Effector memory CD8-positive, alpha-beta T cell (primary cell): ENCODE measurements at places on chromosomes 7 and 10.

DNA sequence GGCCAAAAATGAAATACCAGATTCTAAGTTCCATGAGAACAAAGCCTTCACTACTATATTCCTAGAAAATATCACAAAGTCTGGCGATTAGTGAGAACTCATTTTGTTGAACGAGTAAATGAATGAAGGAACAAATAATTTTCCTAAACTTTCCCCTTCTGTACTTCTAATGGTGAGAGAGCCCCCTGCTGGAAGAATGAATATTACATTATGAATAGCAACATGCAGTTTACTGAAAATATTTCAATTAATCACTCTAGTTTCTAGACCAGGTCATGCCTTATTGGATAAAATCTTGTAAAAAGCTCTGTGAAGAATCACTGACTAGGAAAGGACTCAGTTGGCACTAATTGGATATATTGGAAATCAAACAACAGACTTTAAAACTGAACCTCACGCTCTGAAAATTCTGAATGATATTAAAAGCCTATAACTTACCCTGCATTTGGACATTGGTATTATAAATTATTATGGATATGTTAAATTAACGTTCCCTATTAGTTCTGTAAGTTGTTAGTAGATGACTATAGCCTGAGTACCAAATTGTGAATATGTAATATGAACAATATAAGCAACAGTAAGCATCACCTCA, 32.4 kb upstream of the MTPN start:
- peak; percentile 13 for DNase-seq

DNA sequence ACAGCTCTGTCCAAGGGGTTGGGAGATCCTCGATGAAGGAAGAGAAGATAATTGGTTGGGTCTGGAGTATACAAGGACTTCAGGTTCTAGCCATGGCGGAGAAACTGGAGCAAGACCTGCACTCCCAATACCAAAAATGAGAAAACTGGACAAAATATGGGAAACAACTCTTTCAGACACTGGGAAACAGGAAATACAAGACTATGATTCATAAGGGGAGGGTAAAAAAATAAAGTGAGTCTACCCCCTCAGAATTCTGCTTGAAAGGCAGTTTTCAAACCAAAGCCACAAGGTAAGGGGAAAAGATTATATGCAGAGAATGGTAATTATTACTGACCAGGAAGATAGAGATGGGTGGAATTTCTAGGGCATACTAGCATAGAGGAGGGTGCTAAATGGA, 10.2 kb upstream of the SEC61G start:
- no peak for DNase-seq

DNA sequence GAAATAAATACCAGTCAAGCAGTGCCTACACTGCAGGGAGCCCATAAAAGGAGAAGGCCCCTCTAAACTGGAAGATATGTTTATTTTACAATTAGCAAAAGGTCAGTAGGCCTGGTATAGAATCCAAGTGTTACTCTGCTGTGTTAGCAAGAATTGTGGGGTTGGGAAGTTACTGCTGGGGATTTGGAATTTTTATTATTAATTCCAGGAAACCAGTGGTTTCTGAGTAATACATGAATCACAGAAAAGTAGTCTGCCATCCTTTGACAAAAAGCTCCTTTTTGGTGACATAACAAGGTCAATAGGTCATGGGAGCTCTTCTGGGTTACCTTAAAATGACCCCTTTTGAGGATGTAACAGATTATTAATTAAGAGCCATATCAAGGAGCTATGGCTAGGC, 67.4 kb downstream of the ZNF92 start:
- no peak for DNase-seq

GRCh38 chr7:86747698-86748097, 104.0 kb downstream of the GRM3 start:
- DNase-seq, result no peak

DNA sequence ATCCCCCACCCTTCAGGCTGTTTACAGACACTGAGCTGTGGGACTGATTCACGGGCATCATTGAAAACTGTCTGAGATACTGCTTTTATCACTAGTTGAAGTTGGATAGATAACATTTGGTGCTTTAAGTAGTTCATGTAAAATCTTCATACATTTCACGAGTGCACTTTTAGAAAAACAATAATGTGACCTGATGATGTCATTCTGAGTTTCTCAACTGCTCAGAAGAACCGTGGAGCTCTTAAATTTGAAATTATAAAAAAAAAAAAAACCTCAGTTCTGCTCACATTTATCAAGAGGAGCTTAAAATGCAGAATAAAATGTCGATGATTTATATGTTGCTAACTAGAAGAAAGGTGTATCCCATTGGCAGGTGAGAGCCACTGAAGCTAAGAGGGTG, 81.5 kb downstream of the GALNT11 start:
- no peak for DNase-seq

DNA sequence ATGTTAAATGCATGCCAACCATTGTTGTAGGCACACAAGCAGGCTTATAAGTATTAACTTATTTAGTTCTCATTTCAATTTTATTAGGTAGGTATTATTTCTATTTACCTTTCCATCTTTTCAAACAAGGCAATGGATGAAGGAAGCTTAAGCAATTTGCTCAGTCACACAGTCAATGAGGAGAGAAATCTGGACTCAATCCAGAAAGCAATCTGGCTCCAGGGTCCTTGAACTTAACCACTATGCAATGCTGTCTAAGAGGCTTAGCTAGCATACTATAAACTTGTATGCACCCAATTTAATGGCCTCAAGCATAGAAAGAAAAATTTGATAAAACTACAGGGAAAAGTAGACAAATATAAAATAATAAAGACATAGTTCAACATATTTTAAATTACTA, 88.6 kb downstream of the VWDE start:
- DNase-seq, result no peak

DNA sequence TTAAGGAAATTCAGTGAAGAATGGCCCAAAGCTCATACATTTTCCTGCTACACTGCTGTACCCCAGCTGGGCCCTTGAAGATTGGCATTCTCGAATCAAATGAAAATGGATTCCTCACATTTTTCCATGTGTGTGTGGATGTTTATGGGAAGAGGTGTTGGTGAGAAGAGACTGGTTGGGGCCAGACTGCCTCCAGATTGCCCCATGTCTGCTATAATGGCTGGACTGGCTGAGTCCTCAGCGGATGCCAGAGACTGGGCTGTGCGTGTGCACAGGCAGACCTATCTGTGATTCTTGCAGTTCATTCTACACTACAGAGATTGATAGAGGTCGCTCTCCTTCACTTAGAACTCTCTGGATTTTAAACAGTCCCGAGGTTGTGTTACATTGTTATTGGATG, 183.6 kb upstream of the GDF10 start:
- DNase-seq, result no peak

DNA sequence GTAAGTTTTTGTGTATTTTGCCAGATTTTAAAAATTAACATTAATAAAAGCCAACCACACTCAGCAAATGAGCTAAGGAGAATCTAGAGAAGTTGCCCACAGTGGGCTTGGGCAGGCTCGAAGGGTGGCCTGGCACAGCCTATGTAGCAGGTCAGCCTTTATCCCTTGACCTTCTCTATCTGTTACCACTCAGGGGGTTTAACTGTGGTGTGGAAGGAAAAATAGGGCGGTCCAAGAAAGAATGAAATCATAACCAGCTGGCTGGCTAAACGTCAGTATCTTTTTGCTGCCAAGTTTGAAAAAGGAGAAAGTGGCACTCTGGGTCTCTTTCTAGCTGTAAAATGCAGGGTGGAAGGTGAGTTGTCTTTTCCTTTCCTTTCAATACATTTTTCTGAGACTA, 130.3 kb upstream of the ASAH2 start:
- DNase-seq, result no peak

DNA sequence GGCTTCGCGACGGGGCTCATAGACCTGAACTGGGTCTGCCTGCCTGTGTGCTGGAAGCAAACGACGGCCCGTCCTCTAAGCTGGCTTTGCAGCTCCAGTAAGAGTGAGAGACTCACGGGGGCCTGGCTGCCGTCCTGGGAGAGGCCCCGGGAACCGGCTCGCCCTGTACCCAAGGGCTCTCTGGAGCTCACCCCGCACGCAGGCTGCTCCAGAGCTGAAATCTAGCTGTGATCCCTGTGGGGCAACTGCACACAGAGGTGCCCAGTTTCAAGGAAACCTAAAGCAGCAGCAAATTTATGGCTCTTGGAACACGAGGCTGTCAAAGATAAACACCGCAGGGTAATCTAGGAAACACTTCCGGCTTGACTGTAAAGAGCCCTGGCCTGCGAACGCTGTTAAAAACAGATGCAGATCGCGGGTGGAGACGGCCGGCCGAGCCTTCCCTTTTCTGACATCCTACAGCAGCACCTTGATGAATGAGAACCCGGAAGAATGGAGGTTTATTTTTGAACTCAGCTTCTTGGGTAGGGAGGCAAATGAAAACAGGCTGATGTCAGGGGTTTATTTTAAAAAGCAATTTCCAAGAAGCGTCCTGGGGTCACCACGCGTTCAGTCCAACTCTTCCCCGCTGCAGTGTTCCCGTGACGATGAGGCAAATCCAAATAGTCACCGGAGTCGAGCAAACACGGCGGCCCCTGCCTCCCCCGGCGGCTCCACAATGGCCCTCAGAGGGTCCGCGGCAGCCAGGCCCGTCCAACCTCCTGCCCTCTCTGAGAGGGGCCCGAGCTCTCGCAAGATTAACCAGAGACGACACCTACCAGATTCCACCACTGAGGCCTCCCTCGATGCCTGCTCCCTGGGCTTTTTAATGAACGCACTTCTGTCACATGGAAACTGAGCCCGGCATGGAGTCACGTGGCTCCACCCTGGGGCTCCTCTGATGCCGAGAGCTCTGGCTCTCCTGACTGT, 29.6 kb downstream of the AMZ1 start:
- DNase-seq, result no peak

GRCh38 chr10:970311-971149, 17.7 kb upstream of the GTPBP4 start:
- DNase-seq, result no peak

DNA sequence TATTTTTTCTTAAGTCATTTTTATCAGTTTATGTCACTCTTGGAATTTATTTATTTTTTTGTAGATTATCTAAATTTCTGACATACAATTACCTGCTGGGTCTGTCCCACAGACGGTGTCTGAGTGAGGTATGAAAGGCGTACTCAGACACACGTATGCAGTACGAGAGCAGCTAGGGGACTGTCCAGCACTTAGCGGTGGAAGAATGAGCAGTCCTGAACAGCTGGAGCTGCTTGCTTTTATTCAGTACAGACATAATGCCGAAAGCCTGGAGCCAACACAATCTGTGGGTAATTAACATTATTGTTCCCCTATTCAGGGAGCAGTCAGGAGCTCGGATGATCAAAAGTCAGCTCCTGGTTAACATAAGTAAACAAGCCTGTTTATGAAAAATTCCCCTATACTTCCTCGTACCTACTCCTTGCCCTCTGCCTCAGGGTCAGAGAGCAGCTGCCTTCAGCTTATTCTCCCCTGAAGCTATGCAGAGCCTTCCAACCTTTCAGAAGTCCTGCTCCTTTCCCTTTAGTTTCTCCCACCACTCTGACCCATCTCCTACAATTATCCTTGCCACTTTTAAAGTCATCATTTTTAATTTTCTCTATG, 488.0 kb upstream of the POM121L12 start:
- DNase-seq, result no peak

- DNase-seq, result no peak
These were observed 2.9 kb downstream of the MYL10 start for GRCh38 chr7:101626069-101626671.

DNA sequence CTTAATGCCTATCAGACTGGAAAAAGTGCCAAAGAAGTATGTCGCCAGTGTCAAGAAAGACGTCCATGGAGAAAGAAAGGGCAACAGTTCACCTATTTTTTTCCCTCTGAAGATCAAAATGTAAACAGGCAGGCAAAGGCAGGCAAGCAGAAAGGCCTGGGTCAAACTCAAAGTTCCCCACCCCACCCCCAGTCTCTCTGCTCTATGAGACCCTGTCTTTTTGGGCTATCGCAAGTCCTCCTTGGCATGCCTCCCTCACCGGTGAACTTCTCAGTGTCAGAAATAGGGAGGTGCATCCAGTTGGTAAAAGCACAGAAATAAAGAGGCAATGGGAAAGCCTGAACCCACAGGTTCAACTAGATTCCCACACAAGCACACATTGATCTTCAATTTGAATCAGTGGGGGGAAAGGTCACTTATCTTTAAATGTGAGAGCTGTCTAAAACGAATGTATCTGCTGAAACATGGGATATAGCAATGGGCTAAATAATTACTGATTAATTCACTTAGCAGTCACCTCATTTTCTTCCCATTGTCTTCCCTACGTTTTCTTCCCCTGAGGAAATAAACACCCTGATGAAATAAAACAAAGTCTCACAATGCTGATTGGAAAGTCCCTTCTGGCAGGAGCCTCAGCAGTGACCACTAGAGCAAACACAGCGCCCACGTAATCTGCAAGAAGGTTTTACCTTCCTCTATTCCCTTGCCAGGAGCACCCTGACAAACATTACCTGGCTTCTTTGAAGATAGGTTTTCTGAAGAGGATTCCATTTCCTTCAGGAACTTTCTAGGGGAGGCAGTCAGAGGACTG, 31.1 kb downstream of the JAZF1 start:
- DNase-seq, result no peak

- DNase-seq, result no peak
These were observed 468.8 kb upstream of the AUTS2 start for GRCh38 chr7:69129524-69129923.

DNA sequence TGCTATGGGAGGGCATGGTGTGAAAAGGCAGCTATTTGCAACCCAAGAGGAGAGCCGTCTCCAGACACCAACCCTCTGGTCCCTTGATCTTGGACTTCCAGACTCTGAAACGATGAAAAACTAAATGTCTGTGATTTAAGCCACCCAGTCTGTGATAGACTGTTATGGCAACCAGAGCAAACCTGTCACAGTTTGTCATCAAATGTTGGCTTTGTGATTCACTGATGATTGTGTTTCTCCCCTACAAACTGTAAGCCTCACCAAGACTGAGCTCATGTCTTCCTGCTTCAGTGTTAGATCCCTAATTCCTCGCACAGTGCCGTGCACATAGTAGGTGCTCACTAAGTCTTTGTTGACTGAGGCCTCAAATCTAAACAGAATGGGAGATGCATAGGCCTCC, 224.6 kb upstream of the PITRM1 start:
- DNase-seq, result no peak

DNA sequence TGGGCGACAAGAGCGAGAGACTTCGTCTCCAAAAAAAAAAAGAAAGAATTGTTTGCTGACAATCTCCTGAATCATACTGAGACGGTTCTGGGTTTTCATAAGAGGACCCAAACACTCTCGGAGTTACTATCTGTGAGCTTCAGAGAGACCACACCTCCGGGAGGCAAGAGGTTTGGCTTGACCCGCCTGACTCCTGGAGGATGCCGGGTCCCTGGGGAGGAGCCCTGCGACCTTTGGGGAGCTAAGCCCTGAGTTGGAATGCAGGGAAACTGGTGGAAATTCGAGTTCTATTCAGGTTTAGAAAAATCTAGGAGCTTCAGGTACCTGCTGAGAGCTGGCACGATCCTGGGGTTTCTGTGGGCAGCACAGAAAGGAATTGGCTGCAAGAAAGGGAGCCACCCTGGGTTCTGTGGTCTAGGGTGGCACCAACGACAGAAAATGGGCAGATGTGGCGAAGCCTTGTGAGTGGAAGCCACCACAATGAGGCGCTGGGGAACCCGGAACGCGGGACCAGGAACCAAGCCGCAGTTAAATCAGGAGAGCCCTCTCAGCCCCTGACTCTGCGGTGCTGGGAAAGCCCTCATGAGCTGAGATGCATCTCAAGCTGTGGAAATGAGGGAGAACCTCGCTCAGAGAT, 21.9 kb upstream of the GATAD1 start:
- no peak for DNase-seq
